Activated B cell treated with CpG ODN at 0.5 μM for 24 hours (primary cell): ENCODE measurements at places on chromosomes 3 and 15. TPM values are rescaled to one million over a fixed set of nuclear protein-coding genes. Genes with fewer than 3 reads are reported as not detected.
A peak's percentile ranks its signal among the peaks of the same experiment; 100 is the strongest.

The HRG gene
- total RNA-seq: not detected in 2 replicates

GRCh38 chr3:171380711-171381425, 79.3 kb downstream of the TNIK start:
- H3K27me3 ChIP-seq: no peaks in the 10 kb centered on the region
- H3K4me3 ChIP-seq: no peak overlapping the region
- no peaks in the 10 kb centered on the region for H3K36me3 ChIP-seq
- H3K27ac ChIP-seq: no peak overlapping the region

DNA sequence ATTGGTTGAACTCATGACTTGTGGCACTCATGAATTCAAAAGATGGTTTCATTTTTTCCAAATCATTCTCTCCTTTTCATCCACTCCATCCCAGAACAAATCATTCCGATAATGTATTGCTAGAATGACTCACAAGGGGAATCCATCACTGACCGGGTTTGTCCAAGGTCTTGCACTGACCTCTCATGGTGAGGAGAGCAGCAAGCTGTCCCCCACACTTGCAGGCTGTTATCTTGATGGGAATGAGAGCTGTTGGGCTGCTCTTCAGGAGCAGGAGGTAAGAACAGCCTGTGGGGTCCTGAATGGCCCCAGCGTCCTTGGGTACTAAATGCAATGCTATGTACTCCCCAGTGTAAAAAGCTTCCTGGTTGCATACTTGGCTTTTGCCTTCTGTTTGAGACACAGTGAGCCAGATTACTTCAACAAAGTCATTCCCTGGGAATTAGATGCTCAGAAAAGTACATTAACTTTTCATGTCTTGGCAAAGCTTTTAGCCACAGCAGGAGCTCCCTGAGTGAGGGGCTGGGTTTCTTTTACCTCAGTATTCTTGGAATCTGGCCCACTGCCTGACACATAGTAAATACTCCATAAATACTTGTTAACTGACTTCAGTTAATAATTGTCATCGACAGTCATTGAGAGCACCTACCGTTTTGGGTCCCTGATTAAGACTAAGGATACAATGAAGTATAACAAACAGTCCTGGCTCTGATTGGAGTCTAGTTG, 24.1 kb downstream of the CCNL1 start:
- peaks cover 3% of the 10 kb centered on the region for H3K36me3 ChIP-seq
- DNase-seq: no peak
- H3K4me1 ChIP-seq: peaks cover 8% of the 10 kb centered on the region
- H3K4me3 ChIP-seq: no peak overlapping the region
- no peaks in the 10 kb centered on the region for H3K27me3 ChIP-seq

DNA sequence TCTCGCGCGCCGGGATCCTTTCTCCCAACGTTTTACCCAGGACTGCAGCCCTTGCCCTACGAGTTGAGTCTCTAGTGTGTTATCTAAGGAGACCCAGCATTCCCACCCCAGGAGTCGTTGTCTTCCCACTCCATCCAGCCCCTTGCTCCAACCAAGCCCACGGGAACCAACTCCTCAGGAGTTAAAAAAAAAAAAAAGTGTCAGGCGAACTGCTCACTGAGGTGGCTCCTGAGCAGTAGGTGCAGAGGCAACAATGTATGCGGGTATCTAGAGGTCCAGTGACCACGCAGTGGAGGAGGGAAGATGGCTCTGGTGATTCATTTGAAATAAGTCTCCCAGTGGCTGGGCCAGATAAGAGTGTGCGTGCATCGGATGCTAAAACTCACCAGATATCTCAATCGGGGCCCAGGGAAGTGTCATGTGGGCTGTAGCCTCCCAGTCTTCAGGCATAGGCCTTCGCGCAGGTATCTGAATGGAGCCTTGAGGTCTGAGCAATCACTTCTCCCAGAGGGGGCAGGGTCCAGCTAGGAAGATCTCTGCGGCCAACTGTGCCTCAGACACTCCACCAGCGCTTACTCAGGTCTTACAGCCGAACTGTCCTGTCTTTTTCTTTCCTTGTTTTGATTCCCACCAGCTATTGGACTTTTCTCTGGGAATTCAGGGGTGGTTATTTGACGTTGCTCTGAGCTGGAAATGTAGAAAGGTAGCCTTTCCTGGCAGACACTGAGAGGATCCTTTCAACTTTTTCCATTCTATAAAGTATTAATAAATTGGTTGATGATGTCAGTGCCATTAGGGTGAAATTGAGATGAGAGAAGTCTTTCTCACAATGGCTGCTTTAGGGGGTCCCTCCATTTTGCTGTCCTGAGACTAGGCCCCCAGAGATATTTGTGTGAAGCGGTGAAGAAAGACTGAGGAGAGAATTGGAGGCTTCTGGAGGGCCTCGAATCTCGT, 21.0 kb downstream of the ZIC4 start:
- H3K36me3 ChIP-seq: no peaks in the 10 kb centered on the region
- peaks cover 84% of the 10 kb centered on the region for H3K27me3 ChIP-seq
- H3K4me1 ChIP-seq: no peaks in the 10 kb centered on the region
- no peak overlapping the region for H3K4me3 ChIP-seq
- no peak overlapping the region for H3K27ac ChIP-seq
- DNase-seq: no peak

The VILL gene
- total RNA-seq: 21.6 and 23.8 TPM in 2 replicates

DNA sequence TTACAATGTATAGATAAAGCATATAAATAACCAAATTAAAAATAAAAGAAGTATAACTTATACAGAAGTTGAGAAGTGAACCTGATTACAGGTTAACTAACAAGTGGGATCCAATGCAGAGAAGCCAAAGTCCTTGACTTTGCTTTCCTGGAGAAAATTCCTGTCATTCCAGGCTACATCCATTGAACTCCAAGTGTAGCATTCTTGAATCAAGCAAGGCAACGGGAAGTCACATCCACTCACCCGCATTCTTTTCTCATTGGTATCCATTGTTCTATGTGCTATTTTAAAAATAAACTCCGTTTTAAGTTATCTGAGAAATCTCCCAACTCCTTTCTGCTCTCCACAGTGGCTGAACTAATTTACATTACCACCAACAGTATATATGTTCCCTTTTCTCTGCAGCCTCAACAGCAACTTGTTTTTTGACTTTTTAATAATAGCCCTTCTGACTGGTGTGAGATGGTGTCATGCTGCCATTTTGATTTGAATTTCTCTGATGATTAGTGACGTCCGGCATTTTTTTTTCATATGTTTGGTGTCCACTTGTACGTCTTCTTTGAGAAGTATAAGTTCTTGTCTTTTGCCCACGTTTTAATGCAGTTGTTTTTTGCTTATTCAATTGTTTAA, 534.3 kb downstream of the ROBO1 start:
- no peak overlapping the region for H3K27ac ChIP-seq
- H3K4me1 ChIP-seq: no peaks in the 10 kb centered on the region
- no peak overlapping the region for H3K4me3 ChIP-seq
- H3K36me3 ChIP-seq: no peaks in the 10 kb centered on the region
- DNase-seq: no peak
- no peaks in the 10 kb centered on the region for H3K27me3 ChIP-seq

GRCh38 chr3:37319784-37320183, 145.4 kb upstream of the LRRFIP2 start:
- peaks cover 80% of the 10 kb centered on the region for H3K36me3 ChIP-seq
- no peak overlapping the region for H3K27ac ChIP-seq
- H3K27me3 ChIP-seq: no peaks in the 10 kb centered on the region
- no peak overlapping the region for H3K4me3 ChIP-seq
- no peak for DNase-seq

GRCh38 chr15:40010686-40011085, 28.3 kb downstream of the SRP14 start:
- no peaks in the 10 kb centered on the region for H3K27me3 ChIP-seq
- H3K4me1 ChIP-seq: no peaks in the 10 kb centered on the region
- H3K36me3 ChIP-seq: peaks cover 81% of the 10 kb centered on the region
- no peak overlapping the region for H3K4me3 ChIP-seq

- H3K27ac ChIP-seq: no peak overlapping the region
- no peak overlapping the region for H3K4me3 ChIP-seq
- no peaks in the 10 kb centered on the region for H3K4me1 ChIP-seq
- H3K27me3 ChIP-seq: no peaks in the 10 kb centered on the region
Observed at GRCh38 chr3:98262046-98262445, 2.0 kb upstream of the OR5H6 start.

GRCh38 chr3:145780301-145780700, 380.7 kb downstream of the PLOD2 start:
- no peaks in the 10 kb centered on the region for H3K36me3 ChIP-seq
- H3K27me3 ChIP-seq: no peaks in the 10 kb centered on the region
- no peak overlapping the region for H3K27ac ChIP-seq
- DNase-seq: no peak

The CD96 gene
- total RNA-seq: 32.4 and 34.3 TPM in 2 replicates

GRCh38 chr3:3119393-3119851, 7.3 kb upstream of the TRNT1 start:
- no peak for DNase-seq
- H3K36me3 ChIP-seq: no peaks in the 10 kb centered on the region
- H3K4me1 ChIP-seq: no peaks in the 10 kb centered on the region

DNA sequence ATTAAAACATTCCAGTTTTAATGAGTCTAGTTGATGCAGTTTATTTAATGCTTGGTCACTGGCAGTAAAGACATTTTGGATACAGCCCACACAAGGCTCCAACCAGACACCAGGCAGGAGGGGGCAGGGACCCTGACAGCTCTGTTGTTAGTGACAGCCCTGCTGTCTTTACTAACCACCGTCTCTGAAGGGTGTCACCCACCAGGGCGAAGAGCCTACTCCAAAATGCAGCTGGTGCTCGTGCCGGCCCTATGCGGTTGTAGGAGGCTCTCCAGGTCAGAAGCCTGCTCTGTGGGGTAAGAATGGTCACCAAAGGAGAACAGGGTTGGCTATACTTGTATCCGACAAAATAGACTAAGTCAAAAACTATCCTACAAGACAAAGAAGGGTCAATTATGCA, 132.2 kb downstream of the ATP10A start:
- H3K4me3 ChIP-seq: no peak overlapping the region
- H3K27me3 ChIP-seq: peaks cover 8% of the 10 kb centered on the region
- no peaks in the 10 kb centered on the region for H3K4me1 ChIP-seq
- H3K36me3 ChIP-seq: no peaks in the 10 kb centered on the region

The TLR9 gene
- 10.4 and 11.4 TPM in 2 replicates for total RNA-seq

The CMTM7 gene
- 70.5 and 82.1 TPM in 2 replicates for total RNA-seq

GRCh38 chr3:186788482-186789370, 5.3 kb downstream of the EIF4A2 start:
- DNase-seq: no peak
- peak overlapping the region; percentile 41 for H3K4me3 ChIP-seq
- H3K27ac ChIP-seq: peak overlapping the region; percentile 73
- H3K4me1 ChIP-seq: peaks cover 54% of the 10 kb centered on the region

GRCh38 chr3:43477600-43477999, 144.2 kb downstream of the ANO10 start:
- H3K27ac ChIP-seq: no peak overlapping the region
- H3K27me3 ChIP-seq: peaks cover 3% of the 10 kb centered on the region
- no peak for DNase-seq
- no peak overlapping the region for H3K4me3 ChIP-seq
- no peaks in the 10 kb centered on the region for H3K4me1 ChIP-seq
- no peaks in the 10 kb centered on the region for H3K36me3 ChIP-seq

DNA sequence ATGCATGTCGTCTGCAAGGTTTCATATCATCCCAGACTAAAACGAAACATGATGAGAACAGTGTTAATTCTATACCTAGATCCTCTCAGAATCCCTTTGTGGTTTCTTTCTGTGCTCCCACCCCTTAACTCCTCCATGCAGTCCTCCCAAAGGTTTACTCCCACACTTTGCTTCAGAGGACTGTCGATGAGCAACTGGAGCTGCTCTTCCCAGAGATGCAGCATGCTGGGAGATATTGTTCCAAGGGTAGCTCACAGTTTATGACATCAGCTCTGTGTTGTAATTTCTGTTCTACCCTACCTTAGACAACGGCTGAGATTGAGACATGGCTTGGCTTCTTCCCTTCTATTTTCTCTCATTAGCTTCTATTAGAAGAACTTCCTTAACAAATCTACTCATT, 313.0 kb upstream of the COL8A1 start:
- no peaks in the 10 kb centered on the region for H3K36me3 ChIP-seq
- no peak for DNase-seq
- H3K27me3 ChIP-seq: no peaks in the 10 kb centered on the region

The FAM219B gene
- 76.0 and 90.4 TPM in 2 replicates for total RNA-seq

GRCh38 chr3:123071146-123071545, 4.3 kb downstream of the PDIA5 start:
- peaks cover 18% of the 10 kb centered on the region for H3K4me1 ChIP-seq
- peaks cover 2% of the 10 kb centered on the region for H3K27me3 ChIP-seq
- no peak overlapping the region for H3K27ac ChIP-seq
- H3K4me3 ChIP-seq: no peak overlapping the region

DNA sequence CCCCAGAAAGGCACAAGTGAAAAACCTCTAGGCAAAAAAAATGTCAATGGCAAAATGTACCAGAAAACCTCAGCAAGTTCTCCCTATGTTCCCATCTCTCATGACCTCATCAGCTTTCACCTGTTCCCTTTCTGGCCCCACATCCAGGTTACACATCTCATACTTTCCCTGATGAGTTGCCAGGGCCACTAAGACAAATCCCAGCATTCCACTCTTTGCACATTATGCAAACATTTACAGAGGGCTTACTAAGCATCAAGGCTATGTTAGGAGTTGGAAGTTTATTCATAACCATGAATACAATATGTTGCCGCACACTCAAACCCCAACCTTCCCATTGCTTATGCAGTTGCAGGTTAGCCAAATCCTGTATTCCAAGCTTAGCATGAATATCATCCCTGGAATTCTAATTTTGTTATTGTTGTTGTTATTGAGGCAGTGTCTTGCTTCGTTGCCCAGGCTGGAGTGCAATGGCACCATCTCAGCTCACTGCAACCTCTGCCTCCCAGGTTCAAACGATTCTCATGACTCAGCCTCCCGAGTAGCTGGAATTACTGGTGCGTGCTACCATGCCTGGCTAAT, 129.3 kb upstream of the UBE2E2 start:
- no peaks in the 10 kb centered on the region for H3K36me3 ChIP-seq
- no peak overlapping the region for H3K27ac ChIP-seq
- DNase-seq: no peak
- H3K4me3 ChIP-seq: no peak overlapping the region

DNA sequence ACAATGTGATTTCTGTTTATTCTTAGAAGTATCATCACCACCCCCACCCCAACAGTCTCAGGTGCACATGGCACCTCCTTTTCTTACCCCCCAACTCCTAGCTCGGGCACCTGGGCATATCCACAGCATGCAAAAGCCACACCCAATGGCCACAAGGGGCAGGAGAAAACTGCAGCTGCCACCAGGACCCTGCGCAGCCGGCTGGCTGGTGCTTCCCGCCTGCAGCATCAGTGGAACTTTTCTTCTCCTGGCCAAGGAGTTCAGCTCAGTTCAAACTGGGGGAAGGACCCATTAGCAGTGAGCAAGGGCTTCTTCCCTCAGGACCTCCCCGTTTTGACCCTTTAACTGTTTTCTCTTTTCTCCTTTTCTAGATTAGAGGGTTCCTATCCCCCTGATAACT, 44.8 kb downstream of the TM4SF18 start:
- H3K36me3 ChIP-seq: no peaks in the 10 kb centered on the region
- H3K27me3 ChIP-seq: no peaks in the 10 kb centered on the region
- H3K4me1 ChIP-seq: no peaks in the 10 kb centered on the region
- no peak for DNase-seq

DNA sequence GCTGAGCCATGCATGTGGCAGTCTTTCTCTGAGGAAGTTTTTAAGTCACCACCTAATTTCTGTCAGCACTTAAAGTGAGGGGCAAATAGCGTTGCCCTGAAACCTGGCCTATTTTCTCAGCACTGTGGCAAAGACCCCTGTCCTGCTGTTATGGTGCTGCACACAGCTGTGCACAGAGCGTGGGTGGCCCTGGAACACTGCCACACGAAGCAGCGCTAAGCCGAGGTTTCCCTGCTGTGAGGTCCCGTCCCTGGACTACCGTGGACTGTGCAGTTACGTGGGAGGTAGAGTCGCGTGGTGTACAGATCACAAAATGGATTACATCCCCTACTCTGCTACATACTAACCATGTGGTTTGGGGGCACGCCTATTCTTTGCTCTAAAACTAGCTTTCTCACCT, 101.6 kb upstream of the NR2E3 start:
- H3K36me3 ChIP-seq: no peaks in the 10 kb centered on the region
- no peak overlapping the region for H3K4me3 ChIP-seq
- H3K27me3 ChIP-seq: peaks cover 25% of the 10 kb centered on the region
- DNase-seq: no peak
- H3K4me1 ChIP-seq: no peaks in the 10 kb centered on the region
